Foreskin keratinocyte (primary cell): ENCODE measurements at places on chromosomes 3 and 15.
A peak's percentile ranks its signal among the peaks of the same experiment; 100 is the strongest.

DNA sequence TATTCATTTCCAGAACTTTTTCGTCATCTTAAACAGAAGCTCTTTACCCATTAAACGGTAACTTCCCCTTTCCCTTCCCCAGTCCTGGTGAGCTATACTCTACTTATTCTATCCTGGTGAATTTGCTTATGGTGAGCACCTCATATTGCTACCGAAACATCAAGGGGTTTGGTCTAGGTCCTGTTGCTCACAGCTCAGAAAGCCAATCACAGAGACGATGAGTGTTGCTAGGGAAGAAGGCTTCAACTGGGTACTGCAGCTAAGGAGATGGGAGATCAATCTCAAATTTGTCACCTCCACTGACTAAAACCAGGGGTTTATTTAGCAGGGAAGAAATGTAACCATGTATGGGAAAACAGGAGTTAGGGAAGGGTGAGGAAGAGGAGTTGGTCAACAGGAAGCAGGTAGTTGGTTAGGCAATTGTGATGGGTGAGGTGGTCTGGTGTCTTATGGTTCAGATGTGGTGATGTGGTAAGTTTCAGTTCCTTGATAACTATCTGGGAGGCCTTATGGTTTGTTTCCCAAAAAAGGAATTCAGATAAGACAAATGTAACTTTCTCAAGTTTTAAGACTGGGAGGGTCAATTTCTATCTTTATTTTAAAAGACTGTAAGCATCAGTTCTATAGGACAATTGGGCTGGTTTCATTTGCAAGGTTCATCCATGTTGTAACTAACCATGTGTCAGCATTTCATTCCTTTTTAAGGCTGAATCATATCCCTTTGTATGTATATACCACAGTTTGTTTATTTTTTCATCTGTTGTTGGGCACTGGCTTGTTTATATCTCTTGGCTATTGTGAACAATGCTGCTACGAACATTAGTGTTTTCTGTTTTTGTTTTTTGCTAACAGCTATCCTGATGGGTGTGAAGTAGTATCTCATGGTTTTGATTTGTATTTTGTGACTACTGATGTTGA, 24.3 kb downstream of the ARHGAP11B start:
- no peak for DNase-seq

DNA sequence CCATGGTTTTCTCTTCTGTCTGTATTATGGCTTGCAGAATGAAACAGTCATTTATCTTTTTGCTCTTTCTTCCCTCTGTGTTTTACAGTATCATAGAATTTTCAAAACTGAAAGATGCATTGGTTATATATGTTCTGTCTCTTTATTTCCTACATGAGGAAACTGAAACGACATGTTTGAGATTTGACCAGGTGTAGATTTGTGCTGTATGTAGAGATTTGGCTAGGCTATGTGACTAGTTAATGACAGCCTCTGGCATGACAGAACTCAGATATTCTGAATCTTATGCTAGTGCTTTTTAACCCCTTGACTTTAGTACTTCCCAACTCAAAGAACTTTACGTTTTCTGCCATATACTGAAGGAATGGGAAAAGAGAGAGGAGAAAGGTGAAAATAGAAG, 151.0 kb downstream of the TCF12 start:
- no peak for DNase-seq

- no peak for DNase-seq
These were observed 69.6 kb downstream of the SLC12A8 start for GRCh38 chr3:125142940-125143339.

GRCh38 chr3:143600756-143601718, 247.2 kb downstream of the SLC9A9 start:
- no peak for DNase-seq

- no peak for DNase-seq
These were observed 31.1 kb upstream of the TRAT1 start for GRCh38 chr3:108791473-108791872.

DNA sequence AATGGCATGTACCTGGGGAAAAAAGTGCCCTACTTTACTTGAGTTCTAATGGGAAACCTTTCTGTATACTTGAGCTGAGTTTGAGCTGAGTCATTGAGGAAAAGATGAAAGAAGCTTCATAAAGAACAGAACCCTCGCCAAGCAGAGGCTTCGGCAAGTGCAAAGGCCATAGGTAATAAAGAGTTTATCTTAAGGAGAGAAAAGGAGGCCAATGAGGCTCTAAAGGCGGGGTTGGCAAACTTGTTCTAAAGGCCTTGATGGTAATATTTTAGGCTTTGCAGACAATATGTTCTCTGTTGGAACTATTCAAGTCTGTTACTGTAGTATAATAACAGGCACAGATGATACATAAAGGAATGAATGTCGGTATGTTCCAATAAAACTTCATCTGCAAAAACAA, 17.6 kb upstream of the TRAT1 start:
- DNase-seq, result no peak

DNA sequence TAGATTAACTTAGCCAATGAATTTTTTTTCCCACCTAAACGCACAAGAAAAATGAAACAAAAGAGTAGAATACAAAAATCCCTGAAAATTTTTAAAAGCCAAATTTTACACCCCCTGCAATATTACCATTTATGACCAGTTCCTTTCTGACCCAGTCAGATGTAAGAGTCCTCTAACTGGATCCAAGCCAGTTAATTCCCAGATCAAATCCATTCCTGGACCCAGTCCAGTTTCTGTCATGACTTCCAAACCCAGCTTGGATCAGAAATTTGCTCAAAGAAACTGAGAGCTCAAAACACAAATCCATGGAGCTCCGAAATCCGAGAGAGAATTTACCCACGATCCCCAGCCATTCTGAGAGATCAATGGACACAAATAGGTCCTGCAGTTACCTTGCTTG, 17.0 kb upstream of the ALDH1L1 start:
- DNase-seq, result no peak

GRCh38 chr3:87979527-87979926, 79.3 kb downstream of the CGGBP1 start:
- no peak for DNase-seq

DNA sequence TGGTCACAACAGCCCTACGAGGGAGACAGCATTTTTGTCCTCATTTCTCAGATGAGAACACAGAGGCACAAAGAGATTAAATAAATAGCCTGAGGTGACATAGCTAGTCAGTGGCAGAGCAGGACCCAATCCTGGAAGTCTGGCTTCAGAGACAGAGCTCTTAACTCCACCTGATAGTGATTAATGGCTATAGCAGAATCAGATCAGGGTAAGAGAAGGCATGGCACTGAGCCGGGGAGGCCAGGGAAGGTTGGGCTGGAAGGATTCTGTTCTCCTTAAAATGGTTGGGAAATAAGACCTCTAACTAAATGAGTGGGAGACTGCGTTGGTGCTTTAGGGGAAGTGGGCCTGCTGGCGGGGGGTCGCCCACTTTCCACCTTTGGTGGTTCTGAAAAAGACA, 104.5 kb downstream of the VGLL4 start:
- DNase-seq, result no peak

DNA sequence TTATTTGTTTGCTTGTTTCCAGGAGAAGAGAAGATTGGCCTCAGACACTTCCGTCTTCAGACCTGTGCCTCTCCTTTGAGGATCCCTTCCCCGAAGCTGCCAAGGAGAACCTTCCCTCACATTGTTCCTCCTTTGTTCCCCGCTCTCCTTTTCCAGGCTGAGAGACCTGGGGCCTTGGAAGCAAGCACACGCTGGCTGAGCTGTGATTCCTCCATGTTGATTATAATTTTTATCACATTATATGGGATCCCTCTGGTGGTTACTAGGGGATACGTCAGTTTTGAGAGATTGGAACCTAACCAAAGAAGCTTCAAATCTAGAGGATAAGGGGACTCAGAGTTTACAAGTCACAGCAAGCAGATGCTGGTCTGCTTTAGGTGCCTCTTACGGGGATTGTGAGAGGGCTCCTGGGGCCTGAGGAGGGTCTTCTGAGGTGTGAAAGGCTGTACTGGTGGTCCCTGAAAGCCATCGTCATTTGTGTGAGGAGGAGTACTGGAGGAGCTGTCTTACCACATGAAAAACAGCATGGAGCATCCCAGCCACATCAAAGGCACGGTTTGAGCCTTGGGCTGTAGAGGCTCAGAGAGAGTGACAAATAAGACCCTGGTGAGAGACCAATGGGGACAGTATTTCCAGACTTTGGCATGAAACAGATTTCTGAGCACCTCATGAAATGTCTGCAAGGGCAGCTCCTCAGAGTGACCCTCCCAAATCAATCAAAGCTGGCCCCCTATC, 760.1 kb upstream of the CFAP20DC start:
- DNase-seq, result no peak

- DNase-seq, result peak; percentile 82
These were observed 11.1 kb downstream of the RUVBL1 start for GRCh38 chr3:128112357-128112968.

DNA sequence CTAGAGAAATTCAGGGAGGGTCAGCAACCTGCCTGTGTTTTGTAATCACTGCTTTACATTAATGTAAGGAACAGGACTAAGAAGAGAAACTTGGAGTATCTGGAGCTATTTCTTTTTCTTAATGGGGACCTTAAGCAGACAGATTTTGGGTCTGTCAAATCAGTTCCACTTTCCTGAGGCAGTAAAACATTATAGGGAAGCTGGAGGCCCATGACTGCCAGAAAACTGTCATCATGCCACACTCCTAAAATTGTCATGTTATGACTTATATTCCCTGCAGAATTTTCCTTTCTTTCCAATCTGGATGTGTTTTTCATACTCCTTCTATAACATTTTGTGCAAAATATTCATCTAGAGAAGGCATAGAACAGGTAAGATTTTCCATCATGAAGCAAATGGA, 28.8 kb downstream of the DGKG start:
- no peak for DNase-seq

DNA sequence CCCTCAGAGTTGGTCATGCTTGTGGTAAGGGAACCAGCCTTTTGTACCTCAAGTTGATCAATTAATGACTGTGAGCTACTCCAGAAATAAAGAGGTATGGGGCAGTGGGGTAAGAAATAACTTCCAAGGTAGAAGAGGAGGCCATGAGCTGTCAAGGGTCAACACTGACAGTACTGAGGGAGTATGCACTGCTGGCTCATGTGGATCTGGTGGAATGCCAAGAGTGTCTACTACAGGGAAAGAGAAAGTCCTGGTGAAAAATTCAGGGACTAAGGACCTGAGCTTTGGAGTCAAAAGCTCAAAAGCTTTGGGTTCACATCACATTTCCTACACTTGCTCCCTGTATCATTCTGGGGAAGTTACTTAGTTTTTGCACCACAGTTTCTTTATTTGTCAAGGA, 154.9 kb downstream of the SEMA6D start:
- no peak for DNase-seq

GRCh38 chr3:172626021-172626640, 84.7 kb downstream of the NCEH1 start:
- peak; percentile 79 for DNase-seq

DNA sequence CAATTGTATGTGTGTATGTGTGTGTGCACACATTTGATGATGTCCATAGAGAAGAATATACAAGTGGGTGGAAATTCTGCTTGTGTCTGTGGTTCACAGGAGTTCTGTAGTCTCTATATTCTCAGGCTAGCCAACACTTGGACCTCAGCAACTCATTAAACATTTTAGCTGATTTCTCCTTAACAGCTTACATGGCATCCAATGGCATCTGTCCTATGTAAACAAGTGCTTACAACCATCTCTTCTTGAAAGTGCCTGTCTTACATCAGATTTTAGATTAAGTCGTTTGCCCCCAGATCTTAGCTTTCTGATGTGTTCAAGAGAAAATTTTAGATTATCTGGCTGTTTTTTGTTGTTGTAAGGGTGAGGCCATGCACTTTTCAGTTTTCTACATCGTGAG, 29.0 kb downstream of the ZNF662 start:
- no peak for DNase-seq

- DNase-seq, result peak; percentile 54
These were observed 394.9 kb downstream of the PTPRG start for GRCh38 chr3:61956236-61956635.

DNA sequence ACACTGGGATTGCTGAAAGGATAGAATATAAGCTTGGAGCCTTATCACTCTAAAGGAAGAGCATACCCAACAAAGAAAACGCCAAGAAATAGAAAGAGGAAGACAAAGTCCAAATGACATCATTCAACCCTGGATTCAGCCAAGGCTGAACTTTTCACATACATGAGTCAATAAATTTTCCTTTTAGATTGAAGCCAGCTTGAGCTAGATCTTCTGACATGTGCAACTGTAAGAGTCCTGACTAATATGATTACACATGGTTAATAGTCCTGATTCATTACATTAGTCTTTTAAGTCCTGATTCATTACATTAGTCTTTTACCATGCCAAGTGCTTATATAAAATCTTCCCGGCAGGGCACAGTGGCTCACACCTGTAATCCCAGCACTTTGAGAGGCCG, 13.6 kb upstream of the DENND6A start:
- peak; percentile 94 for DNase-seq

DNA sequence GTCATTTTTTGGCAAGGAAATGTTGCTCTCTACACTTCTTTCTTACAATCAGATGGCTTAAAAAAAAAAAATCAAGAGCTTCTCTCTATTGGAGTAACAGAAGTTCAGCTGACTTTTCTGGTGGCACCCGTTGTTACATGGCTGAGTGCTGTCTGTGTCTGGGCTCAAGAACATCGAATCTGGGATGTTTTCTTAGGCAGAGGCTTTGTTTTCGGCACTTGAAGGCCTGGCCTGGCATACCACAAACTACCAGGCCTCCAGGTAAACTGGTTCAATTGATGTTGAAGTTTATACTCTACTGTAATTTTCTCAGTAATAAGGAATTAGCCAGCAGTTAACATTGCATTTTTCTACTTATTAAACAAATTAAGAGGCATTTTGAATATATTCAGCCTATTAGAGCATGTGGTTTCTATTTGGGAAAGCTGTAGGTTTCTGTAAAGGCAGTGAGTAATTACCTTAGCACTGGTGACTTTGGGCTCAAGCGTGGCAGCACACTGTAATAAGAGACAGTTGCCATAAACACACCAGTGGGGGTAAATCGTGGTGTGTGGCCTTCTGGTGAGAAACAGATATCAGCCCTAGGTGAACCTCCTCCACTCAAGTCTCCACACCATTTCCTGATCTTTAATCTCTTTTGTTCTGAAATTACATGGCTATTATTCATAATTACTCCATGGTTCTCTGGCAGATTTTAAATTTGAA, 544.7 kb downstream of the MECOM start:
- DNase-seq, result no peak

DNA sequence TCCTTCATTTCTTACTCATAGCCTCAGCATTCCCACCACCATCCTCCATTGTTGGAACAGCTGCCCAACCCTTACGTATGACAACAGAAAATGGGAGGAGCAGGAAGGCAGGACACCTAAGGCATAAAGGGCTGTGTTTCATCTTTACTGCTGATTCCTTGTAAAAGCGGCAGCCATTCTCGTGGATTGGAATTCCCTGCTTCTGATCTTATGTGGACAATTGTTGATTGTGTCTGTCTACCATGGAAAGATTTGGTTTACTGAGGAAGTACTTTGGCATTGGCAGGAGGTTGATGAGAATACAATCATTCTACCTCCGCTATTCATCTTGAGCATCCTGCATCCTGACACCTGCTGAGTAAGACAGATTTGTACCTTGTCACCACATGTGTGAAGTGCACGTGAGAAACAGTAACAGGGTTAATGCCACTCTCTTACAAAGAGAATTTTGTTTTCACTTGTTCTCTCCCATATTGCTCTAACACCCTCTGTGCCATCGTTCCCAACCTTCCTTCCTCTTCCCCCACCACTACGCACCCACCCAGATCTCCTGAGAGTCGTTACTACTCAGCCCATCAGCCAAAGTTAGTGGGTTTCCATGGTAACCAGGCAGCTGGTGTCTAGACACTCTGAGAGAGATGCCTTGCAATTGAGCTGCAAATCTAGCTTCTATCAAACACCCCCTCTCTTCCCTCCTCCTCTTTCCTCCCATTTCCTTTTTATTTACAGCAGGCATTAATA, 75.7 kb downstream of the GAP43 start:
- peak; percentile 34 for DNase-seq

GRCh38 chr3:97860364-97860763, 38.6 kb downstream of the CRYBG3 start:
- DNase-seq, result peak; percentile 10
